ENCODE measurements at places on chromosomes 12 and 14.

DNA sequence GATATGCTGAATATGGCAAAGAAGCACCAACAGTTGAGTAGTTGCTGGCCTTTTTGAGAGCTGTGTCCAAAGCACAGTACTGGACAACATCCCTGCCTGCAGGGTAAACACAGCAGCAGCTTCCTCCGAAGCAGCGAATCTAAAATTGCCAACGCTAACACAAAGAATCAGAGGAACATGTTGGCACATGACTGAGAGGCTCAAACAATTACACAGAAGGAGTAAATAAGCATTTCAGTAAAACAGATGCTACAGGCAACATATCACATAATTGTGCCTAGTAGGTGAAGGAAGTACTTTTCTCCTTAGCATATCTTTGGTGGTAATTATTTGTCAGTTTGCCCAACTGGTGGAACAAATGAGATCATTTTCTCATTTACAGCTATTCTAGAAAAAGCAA lies 52.1 kb downstream of the KICS2 start:
- DNase-seq: no peak

GRCh38 chr12:114508529-114509129 lies 102.7 kb upstream of the TBX5 start:
- peak; percentile 12 for DNase-seq

DNA sequence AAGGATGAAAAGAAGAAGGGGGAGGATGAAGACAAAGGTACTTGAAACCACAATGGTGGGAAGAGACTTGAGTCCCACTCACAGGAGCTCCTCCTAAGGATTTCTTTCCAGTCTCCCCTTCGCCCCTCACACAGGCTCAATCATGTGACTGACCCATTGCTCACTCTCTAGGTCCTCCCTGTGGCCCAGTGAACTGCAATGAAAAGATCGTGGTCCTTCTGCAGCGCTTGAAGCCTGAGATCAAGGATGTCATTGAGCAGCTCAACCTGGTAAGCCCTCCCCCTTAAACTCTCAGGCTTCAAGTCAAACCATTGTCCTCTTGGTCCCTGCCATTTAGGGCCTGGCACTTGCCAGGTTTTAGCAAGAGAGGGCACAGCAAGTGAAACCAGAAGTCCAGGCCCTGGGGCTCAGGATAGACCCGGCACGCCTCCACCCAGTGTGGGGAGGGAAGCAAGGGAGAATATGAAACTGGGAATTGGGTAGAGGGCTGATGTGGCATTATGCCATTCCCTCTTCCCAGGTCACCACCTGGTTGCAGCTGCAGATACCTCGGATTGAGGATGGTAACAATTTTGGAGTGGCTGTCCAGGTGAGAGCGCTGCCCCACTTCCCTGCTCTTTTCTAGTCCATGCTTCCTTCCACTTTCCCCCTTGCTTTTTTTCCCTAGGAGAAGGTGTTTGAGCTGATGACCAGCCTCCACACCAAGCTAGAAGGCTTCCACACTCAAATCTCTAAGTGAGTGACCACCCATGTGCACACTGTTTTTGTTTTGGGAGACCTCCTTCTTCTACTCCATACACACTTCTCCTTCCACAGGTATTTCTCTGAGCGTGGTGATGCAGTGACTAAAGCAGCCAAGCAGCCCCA lies 1.8 kb downstream of the PSME1 start:
- no peak for DNase-seq

DNA sequence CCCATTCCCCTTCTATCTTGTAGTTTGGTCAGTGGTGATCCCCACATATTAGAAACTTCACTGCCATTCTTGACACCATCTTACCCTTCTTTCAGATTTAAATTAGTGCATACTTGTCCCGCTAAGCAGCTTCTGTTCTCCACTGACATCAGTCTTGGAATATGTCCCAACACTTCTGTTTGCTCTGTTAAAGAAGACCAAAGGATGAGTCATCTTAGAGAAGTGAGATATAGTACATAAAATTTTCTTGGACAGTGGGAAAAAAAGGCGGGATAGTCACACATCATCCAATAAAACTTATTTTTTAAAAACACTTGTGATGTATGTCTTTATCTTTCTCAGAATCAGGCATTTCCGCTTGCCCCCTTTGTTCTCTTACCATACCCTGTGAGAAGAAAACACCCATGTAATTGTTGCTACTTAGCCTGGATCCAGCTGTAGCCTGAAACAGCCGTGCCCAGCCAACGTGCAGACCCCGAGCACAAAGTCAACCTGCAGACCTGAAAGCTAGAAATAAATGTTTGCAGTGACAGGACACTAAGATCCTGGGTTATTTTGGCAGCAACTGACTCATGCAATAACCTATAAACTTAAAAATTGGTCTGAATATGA lies 100.1 kb upstream of the PDE3A start:
- DNase-seq: no peak

GRCh38 chr14:45811155-45811554 lies 558.2 kb upstream of the MIS18BP1 start:
- no peak for DNase-seq

- no peak for DNase-seq
These were observed 329.7 kb downstream of the TMEM121 start for GRCh38 chr14:105855893-105856675.

DNA sequence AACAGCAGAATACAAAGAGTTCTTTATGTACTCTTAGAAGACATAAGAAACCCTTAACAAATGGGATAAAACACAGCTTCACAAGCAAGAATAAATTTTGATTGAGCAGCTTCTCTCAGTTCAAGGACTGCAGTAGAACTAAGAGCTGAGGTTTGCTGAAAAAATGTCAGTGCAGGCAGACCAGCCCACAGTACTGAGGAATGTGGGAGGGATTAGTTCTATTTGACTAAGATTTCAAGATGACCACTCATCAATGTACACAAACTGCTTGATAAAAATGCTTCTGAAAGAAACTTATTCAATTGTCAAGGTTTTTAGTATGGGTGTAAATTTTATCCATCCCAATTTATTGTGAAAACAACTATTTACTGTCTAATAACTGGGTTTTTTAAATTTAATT lies 138.4 kb downstream of the SEC23A start:
- DNase-seq: no peak

- no peak for DNase-seq
These were observed 185.3 kb downstream of the KIF26A start for GRCh38 chr14:104323551-104324175.

- no peak for DNase-seq
These were observed 22.4 kb downstream of the IRF2BPL start for GRCh38 chr14:77006132-77006531.

- DNase-seq: no peak
These were observed 27.4 kb upstream of the SMUG1 start for GRCh38 chr12:54215989-54216796.

DNA sequence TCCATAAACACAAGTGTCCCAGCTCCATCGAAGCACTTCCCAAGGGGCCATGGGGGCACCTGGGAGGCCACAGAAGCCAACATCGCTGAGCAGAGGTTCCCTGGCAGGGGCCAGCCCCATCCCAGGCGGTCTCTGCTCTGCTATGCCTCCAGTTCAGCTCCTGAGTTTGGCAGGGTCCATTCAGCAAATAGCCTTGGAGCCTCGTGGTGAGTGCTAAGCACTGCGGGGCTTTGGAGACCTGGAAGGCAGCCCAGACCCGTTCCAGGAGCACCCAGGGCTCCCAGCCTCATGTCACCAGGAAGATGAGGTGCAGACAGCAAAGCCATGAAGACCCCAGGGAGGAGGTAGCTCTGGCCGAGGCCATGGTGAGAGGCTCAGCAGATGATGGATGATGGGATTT lies 109.5 kb downstream of the LGMN start:
- no peak for DNase-seq

DNA sequence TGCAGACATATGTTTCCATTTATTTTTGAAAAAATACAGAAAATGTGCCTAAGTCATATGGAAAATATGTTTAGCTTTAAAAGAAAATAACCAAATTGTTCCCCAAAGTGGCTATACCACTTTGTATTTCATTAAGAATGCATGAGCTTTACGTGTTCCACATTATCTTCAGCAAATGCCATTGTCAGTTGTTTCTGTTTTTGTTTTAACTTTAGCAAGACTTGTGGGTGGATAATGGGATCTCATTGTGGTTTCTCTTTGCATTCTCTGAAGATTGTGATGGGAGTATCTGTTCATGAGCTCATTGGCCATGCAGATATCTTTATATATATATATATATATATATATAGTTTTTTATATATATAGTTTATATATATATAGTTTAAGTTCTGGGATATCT lies 181.5 kb downstream of the CCER1 start:
- no peak for DNase-seq

DNA sequence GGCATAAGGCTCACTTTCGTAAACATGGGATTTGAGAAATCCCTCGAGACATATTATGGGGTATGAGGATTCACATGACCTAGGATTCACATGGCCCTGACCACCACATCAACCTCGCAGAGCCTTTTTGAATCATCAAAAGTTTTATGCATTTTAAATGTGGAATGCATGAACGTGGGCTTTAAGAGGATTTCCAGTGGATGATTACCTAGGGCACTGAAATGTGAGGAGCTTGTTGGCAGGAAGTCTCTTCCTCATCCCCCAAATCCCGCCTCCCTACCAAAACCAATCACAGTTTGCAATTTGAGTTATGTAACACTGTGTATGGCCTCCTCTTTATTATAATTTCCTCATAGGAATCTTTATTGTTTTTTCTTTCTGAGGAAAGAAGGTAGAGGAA lies 659.6 kb upstream of the TBX3 start:
- no peak for DNase-seq

GRCh38 chr14:50001151-50001998 lies 108.5 kb downstream of the ARF6 start:
- peak; percentile 33 for DNase-seq

DNA sequence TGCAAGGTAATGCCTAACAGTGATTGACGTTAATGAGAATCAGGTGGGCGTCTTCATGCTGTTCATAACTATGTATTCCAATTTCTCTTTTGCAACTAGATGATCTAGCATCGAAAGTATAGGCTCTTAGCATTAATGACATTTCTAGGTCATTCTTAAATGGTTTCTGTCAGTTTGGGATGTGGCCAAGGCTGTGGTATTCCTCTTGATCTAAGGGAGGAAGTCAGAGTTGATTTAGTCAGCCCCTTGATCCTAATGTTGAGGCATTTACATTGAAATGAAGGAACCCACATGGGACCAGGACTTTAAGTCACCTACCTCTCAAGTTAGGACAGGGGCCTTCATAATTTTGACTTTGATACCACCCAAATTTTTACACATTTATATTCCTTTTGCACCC lies 448.1 kb downstream of the NPAS3 start:
- DNase-seq: no peak

DNA sequence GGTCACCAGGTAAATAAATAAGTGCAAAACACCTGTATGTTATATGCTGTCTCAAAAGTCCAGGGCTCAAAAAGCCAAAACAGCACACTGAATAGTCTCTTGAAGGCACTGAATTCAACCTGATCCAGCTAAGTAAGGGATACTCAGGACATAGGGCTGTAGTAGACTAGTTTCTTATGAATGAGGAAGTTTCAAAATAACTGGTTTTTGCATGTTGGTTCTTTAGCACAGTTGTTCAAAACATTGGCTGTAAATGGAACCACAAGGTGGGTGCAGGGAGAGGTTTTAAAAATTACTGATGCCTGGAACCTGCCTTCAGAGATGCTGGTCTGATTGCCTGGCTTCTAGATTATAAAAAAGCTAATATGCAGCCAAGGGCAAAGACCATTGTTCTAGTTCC lies 34.1 kb downstream of the NDUFA12 start:
- no peak for DNase-seq

GRCh38 chr12:57611108-57611826 lies at the start of gene ARHGEF25:
ARHGEF25 (plus strand) TSS chr12:57611435; CDS start chr12:57611895, 460 bp downstream.
- DNase-seq: no peak

DNA sequence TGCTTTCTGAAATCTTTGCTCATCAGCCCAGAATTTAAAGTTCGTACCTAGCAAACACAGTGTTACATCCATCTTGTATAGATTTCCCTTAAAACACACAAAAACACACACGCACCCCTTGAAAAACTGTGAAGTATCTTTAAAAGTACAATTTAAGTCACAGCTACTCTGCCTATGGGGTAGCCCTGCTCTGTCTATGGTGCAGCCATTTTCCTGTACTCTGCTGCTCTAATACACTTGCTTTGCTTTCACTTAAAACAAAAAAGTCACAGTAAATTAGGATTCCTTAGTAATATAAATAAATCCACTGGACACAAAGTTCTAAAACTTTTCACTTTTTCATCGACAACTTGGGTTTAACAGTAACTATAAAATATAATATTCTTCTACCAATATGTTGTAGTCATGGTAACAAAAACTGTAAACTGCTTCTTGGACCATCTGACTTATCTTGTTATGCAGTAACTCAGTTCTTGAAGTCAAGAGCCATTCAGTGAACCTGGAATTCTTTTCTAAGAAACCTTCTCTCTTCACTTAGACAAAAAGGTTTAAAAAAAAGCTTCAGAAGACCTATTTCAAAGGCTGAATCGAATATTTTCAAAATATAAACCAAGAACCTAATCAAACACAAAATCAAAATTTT lies 63.5 kb downstream of the MED13L start:
- DNase-seq: no peak

GRCh38 chr12:102966200-102966863 lies 8.9 kb downstream of the ASCL1 start:
- no peak for DNase-seq

- no peak for DNase-seq
These were observed 115.7 kb downstream of the LLPH start for GRCh38 chr12:66014818-66015217.

DNA sequence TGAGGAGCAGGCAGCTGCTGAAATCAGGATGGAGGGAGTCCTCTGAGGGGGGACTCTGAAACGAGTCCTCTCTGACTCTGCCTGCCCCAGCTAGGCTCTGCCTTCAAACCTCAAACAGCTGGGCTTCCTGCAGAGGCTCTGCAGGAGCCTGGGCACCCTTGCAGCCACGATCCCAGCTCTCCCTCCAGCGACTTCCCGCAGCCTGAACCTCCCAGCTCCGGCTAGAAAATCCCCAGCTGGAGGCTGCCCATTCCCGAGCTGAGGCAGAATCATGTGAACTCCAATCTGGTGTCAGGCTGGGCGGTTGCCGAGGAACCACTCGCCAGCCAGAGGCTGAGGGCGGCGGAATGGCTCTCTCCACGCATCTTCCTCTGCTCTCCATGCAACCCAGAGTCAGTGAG lies at the start of gene GPR68:
Gene GPR68, minus strand, starts transcription at position 204 of the 401 bp plus-strand sequence. CDS start 9,654 bp downstream, outside the sequence.
- no peak for DNase-seq

GRCh38 chr12:124732275-124733075 lies 131.2 kb downstream of the SCARB1 start:
- DNase-seq: no peak

- no peak for DNase-seq
These were observed 27.9 kb downstream of the HNRNPC start for GRCh38 chr14:21241218-21241819.

GRCh38 chr14:99322731-99323599 lies 51.0 kb upstream of the BCL11B start:
- DNase-seq: no peak

- DNase-seq: no peak
These were observed 50.3 kb downstream of the IFT81 start for GRCh38 chr12:110174373-110174996.
